ENCODE measurements at places on chromosomes 13 and 19. TPM values are rescaled to one million over a fixed set of nuclear protein-coding genes. Genes with fewer than 3 reads are reported as not detected.

The ZNF675 gene
- total RNA-seq: 51.4 TPM

The FAM216B gene
- total RNA-seq: 0.74 TPM

The TICAM1 gene
- total RNA-seq: 1.5 TPM

The OR7D2 gene
- total RNA-seq: under 0.01 TPM

The ZNF813 gene
- 6.1 TPM for total RNA-seq

The SHC2 gene
- total RNA-seq: 8.9 TPM

The PPP2R1A gene
- 133 TPM for total RNA-seq

The CBY2 gene
- total RNA-seq: not detected

The KIR2DL4 gene
- not detected for total RNA-seq

The SPRY2 gene
- total RNA-seq: 32.2 TPM

The ZNF30 gene
- total RNA-seq: 7.9 TPM

The RASAL3 gene
- 0.25 TPM for total RNA-seq

The OR7G1 gene
- not detected for total RNA-seq
